ENCODE measurements at places on chromosomes 5 and 9.

DNA sequence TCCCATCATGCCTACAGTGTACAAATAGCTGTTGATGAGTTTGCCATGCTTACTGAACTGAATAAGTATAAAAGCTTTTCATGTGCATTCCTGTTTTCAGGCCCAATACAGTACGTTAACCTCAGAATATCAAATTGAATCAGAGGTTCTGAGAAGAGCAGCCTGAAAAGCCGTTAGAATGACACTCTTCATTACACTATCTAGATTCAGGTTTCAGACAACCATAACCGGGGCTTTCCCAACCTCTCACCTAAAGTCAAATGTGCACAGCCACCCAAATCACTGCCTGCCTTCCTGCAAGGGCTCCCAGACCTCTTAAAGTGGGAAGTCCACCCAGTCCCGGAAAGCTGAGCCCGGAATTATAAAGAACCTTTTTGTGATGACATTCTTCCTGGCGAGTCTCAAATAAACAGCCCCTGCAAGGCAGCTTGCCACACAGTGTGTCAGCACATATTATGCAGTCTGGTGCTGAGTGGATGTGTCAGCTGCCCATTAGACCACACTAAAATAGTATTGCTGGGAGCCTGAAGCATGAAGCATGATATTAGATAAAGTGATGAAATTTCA lies 245.8 kb downstream of the TLE4 start:
- no peak for DNase-seq

- no peak for DNase-seq
These were observed 26.2 kb downstream of the IRF1 start for GRCh38 chr5:132464156-132464939.

DNA sequence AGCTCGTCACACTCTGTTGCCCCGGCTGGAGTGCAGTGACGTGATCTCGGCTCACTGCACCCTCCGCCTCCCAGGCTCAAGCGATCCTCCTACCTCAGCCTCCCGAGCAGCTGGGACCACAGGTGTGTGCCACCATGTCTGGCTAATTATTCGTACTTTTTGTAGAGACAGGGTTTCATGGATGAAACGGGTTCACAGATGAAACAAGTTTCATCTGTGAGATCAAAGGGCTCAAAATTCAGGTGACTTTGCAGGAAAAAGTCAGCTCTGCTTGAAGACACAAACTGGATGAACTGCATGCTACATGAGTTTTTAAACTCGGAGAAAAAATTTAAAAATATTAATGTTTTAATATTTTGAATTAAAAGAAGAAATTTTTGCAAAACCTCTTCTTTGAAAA lies 24.5 kb downstream of the ABHD17B start:
- DNase-seq: no peak

GRCh38 chr9:15182101-15182551 lies 124.9 kb downstream of the TTC39B start:
- no peak for DNase-seq

- DNase-seq: no peak
These were observed 518.5 kb downstream of the ZNF608 start for GRCh38 chr5:124227914-124228313.

DNA sequence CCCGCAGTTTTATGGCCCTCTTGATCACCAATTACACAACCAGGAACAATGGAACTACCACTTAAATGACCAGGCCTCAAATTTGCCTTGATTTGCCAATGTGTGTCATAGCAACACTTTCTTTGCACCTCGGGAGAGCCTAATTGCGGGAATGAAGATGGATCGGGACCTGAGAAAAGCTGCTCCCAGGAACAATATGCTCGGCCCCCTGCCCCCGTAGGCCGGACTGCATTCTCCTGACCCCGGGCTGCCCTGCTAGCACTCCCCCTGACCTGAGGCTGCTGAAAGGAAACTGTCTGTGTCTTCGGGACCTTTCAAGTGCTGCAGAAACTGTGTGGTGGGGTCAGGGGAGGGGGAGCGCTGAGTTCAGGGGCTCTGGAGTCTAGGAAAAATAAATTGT lies 294.3 kb upstream of the IRX1 start:
- no peak for DNase-seq

GRCh38 chr5:175589714-175590113 lies 68.2 kb upstream of the HRH2 start:
- no peak for DNase-seq

- DNase-seq: no peak
These were observed 42.6 kb upstream of the GFPT2 start for GRCh38 chr5:180395540-180396274.

DNA sequence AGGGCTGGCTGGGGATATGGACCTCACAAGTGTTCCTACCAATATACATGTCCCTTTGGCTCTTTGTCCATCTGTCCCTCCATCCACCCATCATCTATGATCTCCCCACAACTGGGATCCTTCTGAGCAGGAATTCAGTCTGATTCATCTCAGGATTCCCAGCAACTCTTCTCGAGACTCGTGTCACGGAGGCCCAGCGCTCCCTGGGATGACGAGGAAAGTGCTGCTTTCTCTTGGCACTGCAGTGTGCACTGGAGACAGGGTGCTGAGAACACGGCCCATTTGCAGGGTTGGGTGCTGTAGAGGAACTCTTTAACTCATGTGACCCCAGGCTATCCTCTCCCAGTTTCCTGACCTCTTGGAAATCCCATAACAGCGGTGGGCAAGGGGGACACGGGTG lies 72.9 kb downstream of the ANGPTL2 start:
- no peak for DNase-seq
